ENCODE measurements at places on chromosomes 12 and 14.

DNA sequence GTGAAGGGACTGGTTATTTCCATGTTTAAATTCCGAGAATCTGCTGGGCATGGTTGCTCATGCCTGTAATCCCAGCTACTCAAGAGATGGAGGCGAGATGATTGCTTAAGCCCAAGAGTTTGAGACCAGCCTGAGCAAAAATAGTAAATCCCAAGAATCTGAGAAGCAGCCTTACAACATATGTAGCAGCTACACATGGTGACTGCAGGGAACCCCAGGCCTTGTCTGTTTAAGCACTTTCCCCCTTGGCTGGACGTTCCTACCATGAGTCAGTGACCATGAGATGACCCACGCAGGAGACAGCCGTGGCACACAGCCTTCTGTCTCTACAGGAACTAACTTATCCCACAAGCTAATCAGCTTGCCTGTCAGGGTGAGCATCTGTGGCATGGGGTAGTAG, 5.5 kb upstream of the SLC24A4 start:
- no peak for DNase-seq

DNA sequence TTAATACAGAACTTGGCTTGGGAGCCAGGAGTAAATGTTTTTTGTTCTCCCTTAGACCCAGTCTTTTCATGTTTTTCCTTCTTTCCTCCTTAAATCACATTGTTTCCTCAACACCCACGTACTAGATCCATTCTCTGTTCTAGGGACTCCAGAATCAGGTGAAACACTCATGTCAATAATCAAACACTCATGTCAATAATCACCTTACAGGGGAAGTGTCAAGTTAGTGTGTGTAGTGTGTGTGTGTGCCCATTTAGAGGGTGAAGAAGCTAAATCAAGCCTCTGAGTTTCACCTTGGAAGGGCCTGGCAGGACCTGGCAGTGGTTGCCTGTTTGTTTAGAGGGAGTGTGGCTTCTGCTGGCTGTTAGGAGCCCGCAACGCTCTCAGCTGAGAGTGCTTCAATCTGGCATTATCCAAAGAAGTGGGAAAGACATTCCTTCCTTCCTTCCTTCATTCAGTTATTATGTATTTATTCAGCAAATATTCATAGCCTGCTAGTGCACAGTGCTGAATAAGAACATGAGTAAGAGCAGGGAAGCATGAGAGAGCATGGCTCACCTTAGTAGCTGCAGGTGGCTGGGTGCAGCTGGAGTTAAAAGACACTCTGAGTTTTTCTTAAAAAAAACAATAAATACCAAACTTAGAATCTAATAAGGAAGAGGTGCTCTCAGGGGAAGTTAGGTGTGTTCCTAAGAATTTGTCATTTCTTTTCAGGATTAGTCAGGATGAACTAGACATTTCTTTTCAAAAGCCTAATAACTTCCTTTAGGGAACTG, 17.6 kb upstream of the EID3 start:
- DNase-seq = no peak

GRCh38 chr12:108888031-108888430, 8.1 kb downstream of the DAO start:
- no peak for DNase-seq

- no peak for DNase-seq
Observed at GRCh38 chr14:21072781-21073339, 2.8 kb downstream of the ARHGEF40 start.

Data from activated T-cell treated with anti-CD3 and anti-CD28 coated beads, Interleukin-2, amount 50 U/mL, for 4 hours (primary cell).